ENCODE measurements at places on chromosomes 7 and 10. TPM values are rescaled to one million over a fixed set of nuclear protein-coding genes. Genes with fewer than 3 reads are reported as not detected.

Gene OPALIN
- total RNA-seq, result not detected

Gene SPDYE2B
- total RNA-seq, result not detected

Gene CCDC172
- not detected for total RNA-seq

Gene ZNF248
- total RNA-seq, result 2.7 TPM

Gene LLCFC1
- not detected for total RNA-seq

Gene POU6F2
- total RNA-seq, result not detected

Gene CDK1
- 80.5 TPM for total RNA-seq

Gene NRG3
- total RNA-seq, result not detected

Gene ZCCHC24
- 24.7 TPM for total RNA-seq

Gene WNT2
- total RNA-seq, result 1.3 TPM

Gene FGFBP3
- 2.2 TPM for total RNA-seq

Gene LRRC4
- total RNA-seq, result 0.45 TPM

Gene FRMD4A
- 28.4 TPM for total RNA-seq

Gene HIP1
- 14.0 TPM for total RNA-seq

Gene SVOPL
- not detected for total RNA-seq

Gene CDK14
- total RNA-seq, result 12.1 TPM

Gene OR9A2
- total RNA-seq, result not detected

Gene TMEM139
- 0.17 TPM for total RNA-seq

Gene PNLIPRP1
- total RNA-seq, result not detected

Gene EBF3
- total RNA-seq, result 1.5 TPM

Gene LRIT1
- total RNA-seq, result not detected

Gene ZNF117
- total RNA-seq, result 1.7 TPM

Gene CYP3A5
- total RNA-seq, result 0.15 TPM

Gene UCN3
- not detected for total RNA-seq

Gene FXYD4
- not detected for total RNA-seq

Gene HGF
- 30.3 TPM for total RNA-seq

Gene TMEM26
- total RNA-seq, result 0.89 TPM

Gene C10orf62
- total RNA-seq, result not detected

Gene LRGUK
- not detected for total RNA-seq
